ENCODE measurements at places on chromosomes 3 and 15.

DNA sequence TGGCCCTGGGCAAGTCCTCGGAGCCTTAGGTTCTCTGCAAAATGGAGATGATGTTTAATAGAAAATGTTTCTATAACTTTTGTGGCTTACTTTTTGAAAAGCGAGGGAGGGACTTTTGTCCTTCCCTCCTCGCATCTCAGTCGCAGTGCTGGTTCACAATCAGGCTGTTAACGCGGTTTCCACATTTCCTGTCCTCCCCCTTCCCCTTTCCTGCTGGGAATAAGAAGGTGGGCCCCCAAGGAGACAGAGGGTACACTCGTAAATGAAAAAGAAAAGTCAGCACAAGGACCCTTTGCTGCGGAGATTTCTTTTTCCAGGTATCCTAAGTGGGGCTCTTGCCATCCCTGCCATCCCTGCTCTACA lies 29.5 kb downstream of the ARHGAP31 start:
- H3K36me3 ChIP-seq: no peaks in the 10 kb centered on the region
- no peaks in the 10 kb centered on the region for H3K27me3 ChIP-seq
- no peak for DNase-seq

- peak overlapping the region; percentile 98 for H3K4me3 ChIP-seq
- DNase-seq: peak; percentile 64
- no peaks in the 10 kb centered on the region for H3K36me3 ChIP-seq
- H3K27ac ChIP-seq: peak overlapping the region; percentile 93
- H3K4me1 ChIP-seq: peaks cover 66% of the 10 kb centered on the region
Observed at GRCh38 chr3:177196456-177197040, 734 bp downstream of the TBL1XR1 start.

DNA sequence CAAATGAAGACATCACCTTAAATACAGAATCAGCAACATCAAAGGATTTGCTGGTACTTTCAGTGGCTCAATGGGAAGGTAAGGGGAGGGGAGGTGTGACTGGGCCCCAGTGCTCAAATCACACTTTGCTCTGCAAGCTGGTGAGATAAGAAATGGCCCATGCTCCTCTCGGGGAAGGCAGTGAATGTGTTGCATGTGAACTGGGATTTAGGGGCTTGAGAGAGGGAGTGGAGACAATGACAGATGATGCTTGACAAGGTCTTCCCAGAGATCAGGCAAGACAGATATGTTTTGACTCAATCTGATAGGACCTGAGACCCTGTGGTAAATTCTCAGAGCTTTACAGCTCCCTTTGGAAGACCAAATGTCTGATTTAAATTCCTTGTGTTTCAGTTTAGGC lies 233.0 kb upstream of the PROK2 start:
- no peaks in the 10 kb centered on the region for H3K36me3 ChIP-seq
- H3K27ac ChIP-seq: no peak overlapping the region
- H3K4me3 ChIP-seq: no peak overlapping the region
- H3K27me3 ChIP-seq: no peaks in the 10 kb centered on the region
- no peaks in the 10 kb centered on the region for H3K4me1 ChIP-seq

- no peaks in the 10 kb centered on the region for H3K36me3 ChIP-seq
- H3K27ac ChIP-seq: no peak overlapping the region
- no peak overlapping the region for H3K4me3 ChIP-seq
- no peaks in the 10 kb centered on the region for H3K27me3 ChIP-seq
- DNase-seq: peak; percentile 0
Observed at GRCh38 chr15:95024351-95024750, 793.0 kb downstream of the MCTP2 start.

- H3K27me3 ChIP-seq: no peaks in the 10 kb centered on the region
- no peak overlapping the region for H3K4me3 ChIP-seq
- no peak for DNase-seq
Observed at GRCh38 chr15:40444736-40445135, 4.0 kb downstream of the BAHD1 start.

Data from CD4-positive, CD25-positive, alpha-beta regulatory T cell (primary cell).